Stimulated activated CD4-positive, alpha-beta T cell treated with anti-CD3 and anti-CD28 coated beads, Interleukin-1b, Interleukin-23, amount 100 ng/mL, for 1 hour (primary cell): ENCODE measurements at places on chromosomes 6 and 20.
A peak's percentile ranks its signal among the peaks of the same experiment; 100 is the strongest.

GRCh38 chr6:36243562-36244212 is 26.2 kb upstream of the PNPLA1 start:
- no peak for DNase-seq

GRCh38 chr6:38933426-38933825 is 115.2 kb upstream of the GLP1R start:
- no peak for DNase-seq

GRCh38 chr6:83474309-83474708 is 38.0 kb upstream of the PRSS35 start:
- DNase-seq: no peak

- DNase-seq: no peak
These were observed 20.3 kb downstream of the GRIK2 start for GRCh38 chr6:101413773-101414172.

GRCh38 chr20:49893242-49894072 is 21.9 kb downstream of the SPATA2 start:
- DNase-seq: no peak

- DNase-seq: peak; percentile 82
These were observed 458 bp upstream of the ARMC12 start for GRCh38 chr6:35736253-35736894.

- no peak for DNase-seq
These were observed 124.9 kb downstream of the CARMIL1 start for GRCh38 chr6:25404091-25404490.

DNA sequence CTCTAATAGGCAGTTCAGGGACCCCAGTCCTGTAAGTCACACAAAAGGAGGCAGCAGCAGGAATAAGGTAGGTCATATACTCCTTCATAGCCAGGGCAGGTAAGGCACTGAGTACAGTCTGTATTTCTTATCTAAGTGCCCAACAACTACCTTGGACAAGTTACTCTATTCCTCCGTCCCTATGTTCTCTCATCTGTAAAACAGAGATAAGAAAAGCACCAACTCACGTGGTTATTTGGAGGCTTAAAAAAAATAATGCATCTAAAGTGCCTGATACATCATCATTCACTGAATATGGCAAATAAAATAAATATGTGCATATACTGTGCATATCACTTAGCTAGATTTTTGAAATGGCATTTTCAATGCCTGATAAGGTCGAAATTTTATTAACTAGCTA is 298.1 kb upstream of the CDYL start:
- DNase-seq: no peak

DNA sequence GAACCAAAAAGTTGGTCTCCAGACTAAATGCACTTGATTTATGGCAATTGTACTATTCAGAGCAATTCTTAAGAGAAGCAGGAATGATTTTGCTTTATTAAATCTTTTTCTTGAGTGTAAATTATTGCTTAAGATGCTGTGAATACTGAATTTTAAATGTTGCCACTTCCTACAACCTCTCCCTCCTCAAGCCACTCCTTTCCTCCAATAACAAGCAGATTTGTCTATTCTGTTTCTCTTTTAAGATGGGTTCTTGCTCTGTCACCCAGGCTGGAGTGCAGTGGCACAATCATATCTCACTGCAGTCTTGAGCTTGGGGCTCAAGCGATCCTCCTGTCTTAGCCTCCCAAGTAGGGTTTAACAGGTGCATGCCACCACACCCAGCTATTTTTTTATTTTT is 65.3 kb downstream of the SESN1 start:
- no peak for DNase-seq

GRCh38 chr6:32818867-32819266 is 2.1 kb upstream of the HLA-DOB start:
- DNase-seq: no peak

- no peak for DNase-seq
These were observed 1365.9 kb downstream of the GRIK2 start for GRCh38 chr6:102759415-102759814.

DNA sequence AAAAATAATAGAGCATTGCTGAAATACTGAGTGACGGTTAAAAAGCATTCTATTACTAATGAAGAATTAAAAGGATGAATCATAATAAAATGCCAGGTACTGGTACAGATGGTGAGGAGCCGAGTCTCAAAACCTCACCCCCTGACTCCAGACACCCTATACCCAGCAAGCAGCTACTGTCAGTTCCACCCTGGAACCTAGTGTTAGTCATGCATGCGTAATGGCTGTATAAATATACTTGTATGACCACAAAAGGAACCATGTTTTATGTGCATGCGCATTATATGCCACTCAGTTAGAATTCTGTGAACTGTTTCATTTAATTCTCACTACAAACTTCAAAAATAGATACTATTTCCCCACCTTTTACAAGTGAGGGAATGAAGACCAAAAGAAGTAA is 568.7 kb upstream of the RNF217 start:
- no peak for DNase-seq

- DNase-seq: no peak
These were observed 237.6 kb downstream of the QKI start for GRCh38 chr6:163651915-163652668.

DNA sequence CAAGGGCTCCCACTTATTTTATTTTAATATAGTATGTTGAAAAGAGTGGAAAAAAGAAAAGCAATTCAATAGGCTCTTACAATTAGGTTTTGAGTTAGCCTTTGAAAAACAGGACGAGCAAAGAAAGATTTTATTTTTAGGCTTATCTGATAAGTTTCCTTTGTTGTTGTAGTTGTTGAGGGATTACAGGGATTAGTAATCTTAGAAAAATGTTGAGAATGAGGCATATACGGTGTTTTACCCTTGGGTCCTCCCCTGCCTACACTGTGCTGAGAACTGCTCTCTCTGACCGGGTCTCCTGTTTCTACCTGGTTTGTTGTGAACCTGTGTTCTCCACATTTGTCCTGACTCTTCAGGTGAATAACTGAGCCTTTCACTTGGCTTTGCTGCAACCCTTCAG is 16.7 kb downstream of the TRAPPC3L start:
- DNase-seq: no peak

DNA sequence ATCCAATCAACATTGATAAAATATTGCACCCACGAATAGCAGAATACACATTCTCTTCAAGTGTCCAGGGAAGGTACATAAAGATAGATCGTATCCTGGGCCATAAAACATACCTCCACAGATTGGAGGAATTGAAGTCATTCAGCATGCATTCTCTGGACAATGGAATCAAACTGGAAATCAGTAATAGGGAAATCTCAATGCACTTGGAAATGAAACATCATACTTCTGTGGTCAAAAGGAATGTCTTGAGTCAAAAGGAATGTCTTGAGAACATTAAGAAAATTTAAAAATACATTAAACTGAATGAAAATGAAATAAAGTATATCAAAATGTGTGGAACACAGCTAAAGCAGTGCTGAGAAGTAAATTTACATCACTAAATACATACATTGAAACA is 138.8 kb downstream of the TFAP2A start:
- DNase-seq: no peak

GRCh38 chr6:30328397-30328796 is 1.7 kb downstream of the TRIM39 start:
- DNase-seq: no peak

DNA sequence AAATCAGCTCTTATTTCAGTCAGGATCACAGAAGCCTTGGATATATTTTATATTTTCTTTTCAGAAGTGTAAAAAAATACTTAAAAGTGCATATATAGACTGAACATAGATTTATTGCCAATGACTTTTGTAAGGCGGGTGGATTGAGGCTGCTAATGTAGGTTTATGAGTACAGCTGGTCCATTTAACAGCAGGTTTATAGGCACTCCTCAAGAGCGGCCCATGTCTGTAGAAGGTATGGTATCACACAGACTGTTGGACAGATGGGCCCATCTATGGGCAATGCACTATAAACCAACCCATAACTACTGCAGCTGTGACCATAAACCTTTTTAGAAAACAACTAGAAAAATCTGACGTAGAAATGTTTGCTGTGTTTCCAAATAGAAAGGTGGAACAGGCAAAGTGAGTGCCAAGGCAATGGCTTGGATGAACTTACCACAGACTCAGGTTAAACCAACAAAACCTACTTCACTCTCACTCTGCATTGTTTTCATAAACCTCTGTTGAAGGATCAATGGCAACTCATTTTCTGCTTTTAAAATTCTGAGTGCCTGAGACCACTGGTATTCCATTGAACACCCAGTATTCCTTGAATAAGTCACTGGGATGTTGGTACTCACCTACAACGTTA is 170.6 kb upstream of the EYA4 start:
- DNase-seq: no peak

DNA sequence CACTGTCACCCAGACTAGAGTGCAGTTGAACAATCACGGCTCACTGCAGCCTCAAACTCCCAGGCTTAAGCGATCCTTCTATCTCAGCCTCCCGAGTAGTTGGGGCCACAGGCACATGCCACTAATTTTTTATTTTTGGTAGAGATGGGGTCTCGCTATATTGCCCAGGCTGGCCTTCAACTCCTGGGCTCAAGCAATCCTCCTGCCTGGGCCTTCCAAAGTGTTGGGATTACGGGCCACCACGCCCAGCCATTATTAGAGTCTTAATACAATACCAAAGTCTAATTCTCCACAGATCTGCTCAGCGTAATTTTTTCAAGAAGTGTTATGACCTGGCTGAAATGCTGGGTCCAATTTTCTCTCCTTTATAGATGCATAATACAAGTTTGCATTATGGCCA is 3.0 kb downstream of the GCLC start:
- no peak for DNase-seq

- no peak for DNase-seq
These were observed 194.9 kb upstream of the ZNF184 start for GRCh38 chr6:27667657-27668441.

GRCh38 chr20:35502352-35502751 is 27.1 kb downstream of the C20orf173 start:
- DNase-seq: no peak

DNA sequence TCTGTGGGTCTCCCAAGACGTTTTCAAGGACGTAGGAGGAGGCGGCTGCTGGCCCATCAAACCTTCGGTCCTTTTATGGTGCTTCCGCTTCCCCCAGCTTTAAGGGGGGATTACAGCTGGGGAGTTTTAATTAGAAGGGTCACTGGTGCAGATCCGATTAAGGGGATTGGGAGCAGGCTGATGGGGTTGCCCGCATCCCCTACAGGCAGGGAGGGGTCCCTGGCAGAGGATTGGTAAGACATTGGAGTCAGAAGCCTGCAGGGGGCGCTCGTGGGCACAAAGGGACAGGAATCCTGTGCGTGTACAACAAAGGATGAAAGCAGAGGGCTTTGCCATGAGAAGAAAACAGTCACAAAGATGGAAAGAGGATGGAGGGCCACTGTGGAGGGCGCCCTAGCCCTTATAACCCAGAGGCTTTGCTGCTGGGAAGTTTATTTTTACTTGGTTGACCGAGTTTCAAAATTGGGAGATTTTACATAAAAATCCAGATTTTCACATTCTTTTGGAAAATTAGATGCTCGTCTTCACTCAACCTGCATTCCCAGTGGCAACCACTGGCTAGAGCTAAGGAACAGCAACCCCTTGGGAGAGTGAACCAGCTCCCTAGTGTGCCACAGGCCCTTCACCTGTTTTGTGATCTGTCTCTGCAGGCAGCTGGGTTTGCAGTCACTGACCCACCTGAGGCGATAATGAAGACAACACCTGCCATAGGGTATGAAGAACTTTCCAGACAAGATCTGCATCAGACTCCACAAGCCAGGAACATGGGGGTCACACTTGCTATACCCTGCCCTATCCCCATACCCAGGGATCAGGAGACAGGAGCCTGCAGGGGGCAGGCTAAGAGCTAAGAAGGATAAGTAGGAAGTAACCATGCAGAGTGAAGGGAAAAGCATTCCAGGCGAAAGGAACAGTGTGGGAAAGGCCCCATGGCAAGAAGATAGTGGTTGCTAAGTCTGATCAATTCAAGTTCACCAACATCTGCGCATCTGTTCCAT is 97.7 kb downstream of the KCNB1 start:
- DNase-seq: peak; percentile 44

DNA sequence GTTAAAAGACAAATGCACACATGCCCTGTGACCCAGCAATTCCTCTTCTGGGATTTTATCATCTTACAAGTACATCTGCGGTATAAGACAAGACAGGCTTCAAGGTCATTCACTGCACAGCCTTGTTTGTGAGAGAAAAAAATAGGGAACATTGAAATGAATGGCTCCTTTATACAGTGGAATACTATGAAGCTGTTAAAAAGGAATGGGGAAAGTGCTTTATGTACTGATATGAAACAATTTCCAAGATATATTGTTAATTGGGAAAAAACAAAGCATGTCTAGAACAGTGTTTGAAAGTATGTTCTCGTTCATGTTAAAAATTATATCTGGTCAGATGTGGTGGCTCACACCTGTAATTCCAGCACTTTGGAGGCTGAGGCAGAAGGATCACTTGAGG is 25.4 kb downstream of the PDRG1 start:
- DNase-seq: no peak

GRCh38 chr6:15327271-15327670 is 81.4 kb downstream of the JARID2 start:
- no peak for DNase-seq

DNA sequence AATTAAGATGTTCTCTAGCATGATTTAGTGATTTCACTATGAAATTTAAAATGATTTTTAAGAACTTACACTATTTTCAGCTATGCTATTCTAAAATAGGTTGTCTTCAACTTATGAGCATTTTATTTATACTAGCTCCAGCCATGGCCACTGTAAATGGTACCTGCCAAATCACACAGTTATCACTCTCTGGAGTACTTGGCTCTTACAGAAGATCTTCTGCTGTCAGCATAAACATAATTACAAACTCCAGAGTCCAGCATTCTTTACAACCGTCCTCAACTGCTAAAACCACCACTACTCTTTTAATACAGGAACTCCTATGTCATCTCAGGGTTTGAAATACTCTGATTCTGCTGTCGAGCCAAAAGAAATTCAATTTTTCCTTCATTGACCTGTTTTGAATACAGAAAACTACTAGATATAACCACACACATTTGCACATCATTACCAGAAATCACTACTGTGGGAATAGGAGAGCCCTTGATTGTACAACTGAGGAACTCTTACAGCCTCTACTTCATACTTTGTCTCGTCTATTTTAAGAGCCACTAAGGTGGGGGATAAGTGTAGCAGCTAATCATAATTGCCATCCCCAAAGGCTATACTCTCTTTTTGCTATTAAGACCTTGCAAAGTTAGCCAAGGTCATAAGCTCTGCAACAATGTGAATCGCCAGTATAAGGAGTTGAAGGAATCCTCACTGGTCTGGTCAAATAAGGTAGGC is 93.7 kb downstream of the PHIP start:
- DNase-seq: no peak

GRCh38 chr20:43921227-43921780 is 6.7 kb downstream of the TOX2 start:
- DNase-seq: no peak

- DNase-seq: no peak
These were observed 24.6 kb downstream of the MTFR2 start for GRCh38 chr6:136225496-136225895.
